SK-MEL-5 (cell line): ENCODE measurements at places on chromosomes 7 and 10. TPM values are rescaled to one million over a fixed set of nuclear protein-coding genes. Genes with fewer than 3 reads are reported as not detected.

The PRKG1 gene
- total RNA-seq: 4.6 and 5.5 TPM in 2 replicates

GRCh38 chr7:104855861-104856260 lies 158.1 kb upstream of the KMT2E start:
- DNase-seq: no peak

The CUBN gene
- total RNA-seq: 4.9 and 7.8 TPM in 2 replicates

The KIAA1217 gene
- total RNA-seq: 1.5 and 3.7 TPM in 2 replicates

DNA sequence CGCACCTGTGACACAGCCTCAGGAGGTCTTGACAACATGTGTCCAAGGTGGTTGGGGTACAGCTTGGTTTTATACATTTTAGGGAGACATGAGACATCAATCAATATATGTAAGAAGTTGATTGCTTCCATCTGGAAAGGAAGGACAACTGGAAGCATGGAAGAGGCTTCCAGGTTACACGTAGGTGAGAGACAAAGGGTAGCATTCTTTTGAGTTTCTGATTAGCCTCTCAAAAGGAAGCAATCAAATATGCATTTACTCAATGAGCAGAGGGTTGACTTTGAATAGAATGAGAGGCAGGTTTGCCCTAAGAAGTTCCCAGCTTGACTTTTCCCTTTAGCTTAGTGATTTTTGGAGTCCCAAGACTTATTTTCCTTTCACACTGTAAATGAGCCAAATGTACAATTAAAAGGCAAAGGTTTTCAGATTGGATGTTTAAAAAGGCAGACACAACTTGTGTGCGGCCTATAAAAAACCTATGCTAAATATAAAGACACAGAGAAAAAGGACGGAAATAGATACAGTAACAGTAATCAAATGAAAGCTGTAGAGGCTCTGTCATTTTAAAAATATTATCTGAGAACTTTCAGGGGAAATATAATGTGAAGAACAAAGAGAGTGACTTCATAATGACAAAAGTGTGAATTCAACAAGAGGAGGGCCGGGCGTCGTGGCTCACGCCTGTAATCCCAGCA lies 65.7 kb upstream of the LANCL2 start:
- DNase-seq: no peak

The SPACDR gene
- not detected in 2 replicates for total RNA-seq

GRCh38 chr10:126350216-126350992 lies 37.9 kb downstream of the ADAM12 start:
- DNase-seq: no peak

DNA sequence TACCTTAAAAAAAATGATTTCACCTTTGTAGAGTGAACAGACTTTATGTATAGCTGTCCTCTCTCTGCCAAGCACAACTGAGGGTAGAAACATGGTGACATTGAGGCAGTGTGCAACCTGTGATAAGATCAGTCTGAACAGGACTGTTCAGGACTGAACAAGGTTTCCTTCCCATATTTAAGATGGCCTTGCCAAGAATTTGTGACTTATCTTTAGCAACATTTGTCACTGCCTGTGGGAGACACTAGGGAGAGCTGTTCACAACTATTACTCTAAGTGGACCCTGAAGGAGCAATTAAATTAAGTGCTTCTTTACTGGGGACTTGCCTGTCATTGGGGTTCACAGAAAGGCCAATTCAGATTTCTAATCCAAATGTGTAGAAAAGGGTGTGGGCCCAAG lies 6.7 kb downstream of the OR13A1 start:
- no peak for DNase-seq

The SAMD9 gene
- total RNA-seq: 4.5 and 5.1 TPM in 2 replicates

The PRR15 gene
- not detected in 2 replicates for total RNA-seq

- no peak for DNase-seq
Measured at GRCh38 chr7:34026481-34027190, 121.3 kb downstream of the BMPER start.

The ADARB2 gene
- total RNA-seq: 0.56 and 0.90 TPM in 2 replicates

GRCh38 chr10:92789786-92790185 lies 58.5 kb upstream of the EXOC6 start:
- DNase-seq: no peak

DNA sequence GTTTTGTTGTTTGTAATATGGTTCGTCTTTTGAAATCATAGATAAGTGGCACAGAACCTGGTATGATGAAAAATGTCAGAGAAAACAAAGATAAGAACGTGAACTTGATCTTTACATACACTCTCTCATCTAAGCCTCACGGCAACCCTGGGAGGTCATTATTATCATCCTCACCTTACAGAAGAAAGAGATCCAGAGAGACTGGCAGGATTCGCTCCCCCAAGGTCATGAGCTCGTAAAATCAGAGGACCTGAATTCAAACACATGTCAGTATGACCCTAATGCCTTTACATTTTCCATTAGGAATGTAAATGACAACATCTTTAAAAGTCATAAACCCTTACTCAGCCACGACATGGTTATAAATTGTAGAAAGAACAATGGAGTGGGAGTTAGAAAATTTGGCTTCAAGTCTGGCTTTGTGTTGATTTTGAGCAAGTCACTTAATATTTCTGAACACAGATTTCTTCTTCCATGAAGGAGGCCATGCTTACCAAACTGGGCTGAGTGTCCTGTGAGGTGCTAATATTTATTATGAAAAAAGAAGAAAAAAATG lies 35.9 kb downstream of the HIPK2 start:
- DNase-seq: no peak

DNA sequence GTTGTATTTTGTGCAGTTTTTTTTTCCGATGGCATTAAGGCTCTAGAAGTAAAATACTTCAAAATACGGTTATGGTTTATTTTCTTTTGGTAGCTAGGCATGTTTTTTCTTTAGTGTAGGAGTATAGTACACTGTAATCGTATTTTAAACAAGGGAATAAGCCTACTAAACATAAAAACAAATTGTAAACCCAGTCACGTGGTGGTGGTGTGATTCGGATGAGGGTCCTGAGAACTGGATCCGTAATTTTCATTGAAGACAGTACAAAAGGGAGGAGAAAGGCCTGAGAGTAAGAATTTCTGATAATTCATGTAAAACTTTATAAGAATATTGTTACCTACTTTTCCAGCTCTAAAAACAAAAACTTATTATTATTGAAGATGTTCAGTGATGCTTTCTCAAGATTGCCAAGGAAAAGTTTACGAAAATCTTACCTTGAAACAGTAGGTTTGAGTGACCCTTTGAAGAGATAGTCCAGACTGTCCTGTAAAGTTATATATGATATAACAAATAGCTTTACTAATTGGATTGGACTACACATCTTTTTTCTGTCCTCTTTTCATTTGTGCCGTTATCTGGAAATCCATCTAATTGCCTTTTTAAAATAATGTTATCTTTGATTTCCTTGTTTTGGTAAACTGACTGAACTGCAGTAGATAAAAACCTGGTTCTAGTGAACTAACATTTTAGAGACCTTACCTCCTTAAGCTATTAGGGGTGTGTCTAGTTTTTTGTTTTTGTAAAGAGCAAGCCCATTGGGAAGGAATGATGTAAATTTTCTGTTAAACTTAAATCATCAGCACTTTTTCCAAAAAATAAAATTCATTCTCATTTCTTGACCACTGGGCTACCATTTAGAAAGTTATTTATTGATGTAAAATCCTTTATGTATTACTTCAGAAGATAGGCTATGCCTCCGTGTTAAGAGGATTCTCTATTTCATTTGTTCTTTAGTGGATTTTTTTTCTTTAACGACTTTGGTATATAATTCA lies 1.0 kb upstream of the PBLD start:
- DNase-seq: no peak

- DNase-seq: no peak
Measured at GRCh38 chr7:19368491-19368925, 223.3 kb upstream of the FERD3L start.

GRCh38 chr7:91598791-91599190 lies 281.7 kb downstream of the MTERF1 start:
- no peak for DNase-seq

DNA sequence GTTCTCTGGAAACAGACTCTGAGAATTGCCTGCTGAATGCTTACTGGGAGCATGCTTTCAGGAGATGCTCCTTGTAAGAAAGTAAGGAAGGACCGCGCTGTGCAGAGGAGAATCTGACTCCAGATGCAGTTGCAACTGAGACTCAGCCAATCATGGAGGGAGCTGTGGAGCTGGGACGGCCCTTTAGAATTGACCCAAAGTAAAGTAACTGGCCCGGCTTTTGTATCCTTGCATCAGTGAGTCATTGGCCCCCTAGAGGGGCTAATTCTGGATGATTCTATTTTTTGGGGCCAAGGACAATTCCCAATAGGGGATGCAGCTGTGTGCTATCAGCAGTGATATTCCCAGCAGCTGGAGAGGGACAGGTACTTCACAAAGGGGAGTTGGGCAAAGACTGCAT lies 170.4 kb downstream of the PTEN start:
- DNase-seq: no peak
